Activated CD4-positive, CD25-positive, alpha-beta regulatory T cell treated with anti-CD3 and anti-CD28 coated beads, Interleukin-2, amount 50 U/mL, for 16 hours (primary cell): ENCODE measurements at places on chromosomes 5 and 9.

- DNase-seq = peak; percentile 40
Measured at GRCh38 chr5:177362610-177363507, 5.1 kb downstream of the RGS14 start.

- DNase-seq = no peak
Measured at GRCh38 chr9:109717342-109717741, 62.7 kb upstream of the PALM2AKAP2 start.

DNA sequence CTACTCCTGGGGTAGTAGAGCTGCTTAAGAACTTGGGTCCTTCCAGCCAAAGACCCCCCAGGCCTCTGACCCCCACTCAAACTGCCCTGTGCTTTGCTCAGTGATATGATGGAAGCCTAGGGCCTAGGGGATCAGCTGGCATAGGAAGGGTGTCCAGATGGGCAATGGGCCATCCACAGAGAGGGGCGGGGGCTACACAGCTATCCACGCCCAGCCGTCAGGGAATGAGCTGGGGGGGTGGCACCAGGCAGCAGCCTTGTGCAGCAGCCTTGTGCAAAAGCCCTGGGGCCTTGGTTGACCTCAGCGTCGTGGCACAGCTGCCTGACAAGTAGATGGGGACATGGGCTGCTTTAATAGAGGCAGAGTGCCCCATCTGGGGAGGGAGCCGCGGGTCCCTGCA is 43.2 kb downstream of the DAB2IP start:
- no peak for DNase-seq

GRCh38 chr9:80410106-80410505 is 838.3 kb downstream of the TLE4 start:
- DNase-seq = no peak

DNA sequence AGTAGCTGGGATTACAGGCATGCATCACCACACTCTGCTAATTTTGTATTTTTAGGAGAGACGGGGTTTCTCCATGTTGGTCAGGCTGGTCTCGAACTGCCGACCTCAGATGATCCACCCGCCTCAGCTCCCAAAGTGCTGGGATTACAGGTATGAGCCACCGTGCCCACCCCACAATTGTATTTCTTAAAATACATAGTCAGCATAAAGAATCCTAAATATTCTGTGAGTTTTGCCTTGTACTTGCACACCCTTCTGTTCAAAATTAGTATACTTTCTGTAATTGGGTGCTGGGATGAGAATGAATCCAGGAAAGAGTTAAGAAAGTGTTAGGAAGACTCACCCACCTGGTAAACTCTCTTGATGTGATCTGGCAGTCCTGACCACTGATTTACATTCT is 101.3 kb downstream of the CAAP1 start:
- DNase-seq = no peak

GRCh38 chr5:136133222-136133921 is 727 bp downstream of the SMAD5 start:
- DNase-seq = no peak

DNA sequence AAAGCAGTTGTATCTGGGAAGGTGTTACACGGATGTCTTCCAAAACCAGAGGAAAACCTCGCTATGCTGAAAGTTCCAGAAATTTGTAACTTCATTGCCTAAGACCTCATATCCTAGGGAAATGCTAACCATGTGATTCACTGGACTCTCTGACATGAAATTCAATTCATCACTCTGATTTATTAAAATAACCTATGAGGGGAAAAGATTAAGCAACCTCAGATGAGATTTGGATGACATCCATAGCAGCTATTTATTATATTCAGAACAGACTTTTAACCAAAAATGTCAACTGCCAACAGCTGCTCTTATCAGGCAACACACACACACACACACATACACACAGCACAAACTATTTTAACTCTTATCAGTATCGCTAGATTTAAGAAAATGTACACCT is 1006.4 kb upstream of the CTNND2 start:
- no peak for DNase-seq

- no peak for DNase-seq
Measured at GRCh38 chr5:84647581-84647980, 262.9 kb upstream of the EDIL3 start.

- no peak for DNase-seq
Measured at GRCh38 chr9:95855961-95856360, 19.5 kb upstream of the ERCC6L2 start.

- no peak for DNase-seq
Measured at GRCh38 chr9:111984086-111984802, 87.6 kb downstream of the UGCG start.

GRCh38 chr9:125432715-125433385 is 171.2 kb downstream of the GAPVD1 start:
- no peak for DNase-seq

DNA sequence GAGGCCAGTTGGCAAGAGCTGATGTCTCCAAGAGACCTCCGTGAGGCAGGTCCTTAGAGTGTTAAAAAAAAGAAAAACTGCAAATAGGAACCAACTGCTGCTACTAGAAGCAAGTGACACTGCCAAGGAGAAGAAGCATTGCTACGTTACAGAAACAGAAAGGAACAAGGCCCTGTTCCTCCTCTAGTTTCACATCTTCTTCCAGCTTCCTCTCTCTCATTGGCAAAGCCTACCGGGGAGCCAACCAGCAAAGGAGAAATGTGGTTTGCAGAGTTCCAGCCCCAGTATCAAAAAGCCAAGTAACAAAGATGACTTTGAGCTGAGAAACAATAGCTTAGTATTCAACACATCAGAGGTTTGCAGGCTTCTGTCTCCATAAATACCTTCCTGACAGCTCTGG is 145.9 kb downstream of the PRELID2 start:
- no peak for DNase-seq

GRCh38 chr5:15609076-15609725 is 109.2 kb downstream of the FBXL7 start:
- no peak for DNase-seq

GRCh38 chr5:35803191-35803651 is 53.5 kb upstream of the IL7R start:
- DNase-seq = no peak

GRCh38 chr9:3939820-3940219 is 360.0 kb downstream of the GLIS3 start:
- no peak for DNase-seq

GRCh38 chr5:83513081-83513480 is 41.5 kb downstream of the VCAN start:
- no peak for DNase-seq

- no peak for DNase-seq
Measured at GRCh38 chr5:78602400-78602799, 46.2 kb downstream of the LHFPL2 start.

GRCh38 chr5:62653864-62654575 is 75.4 kb downstream of the LRRC70 start:
- DNase-seq = no peak

DNA sequence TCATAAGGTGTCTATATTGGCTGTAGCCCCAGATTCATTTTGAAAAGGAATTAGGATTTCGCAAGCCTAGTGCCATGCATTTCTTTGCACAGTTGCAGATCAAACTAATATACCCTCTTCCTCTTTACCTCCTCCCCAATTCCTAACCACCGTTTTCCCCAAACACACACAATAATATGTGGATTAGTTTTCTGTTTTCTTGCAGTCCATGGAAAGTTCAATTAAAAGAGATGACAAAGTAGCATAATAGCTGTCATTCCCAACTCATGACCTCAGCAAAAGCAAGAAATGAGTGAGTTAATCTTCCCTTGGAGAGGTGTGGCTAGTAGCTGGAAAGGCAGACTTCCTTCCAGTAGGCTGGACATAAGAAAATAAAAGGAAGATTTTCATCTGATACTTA is 349.1 kb downstream of the TMEM232 start:
- DNase-seq = no peak

DNA sequence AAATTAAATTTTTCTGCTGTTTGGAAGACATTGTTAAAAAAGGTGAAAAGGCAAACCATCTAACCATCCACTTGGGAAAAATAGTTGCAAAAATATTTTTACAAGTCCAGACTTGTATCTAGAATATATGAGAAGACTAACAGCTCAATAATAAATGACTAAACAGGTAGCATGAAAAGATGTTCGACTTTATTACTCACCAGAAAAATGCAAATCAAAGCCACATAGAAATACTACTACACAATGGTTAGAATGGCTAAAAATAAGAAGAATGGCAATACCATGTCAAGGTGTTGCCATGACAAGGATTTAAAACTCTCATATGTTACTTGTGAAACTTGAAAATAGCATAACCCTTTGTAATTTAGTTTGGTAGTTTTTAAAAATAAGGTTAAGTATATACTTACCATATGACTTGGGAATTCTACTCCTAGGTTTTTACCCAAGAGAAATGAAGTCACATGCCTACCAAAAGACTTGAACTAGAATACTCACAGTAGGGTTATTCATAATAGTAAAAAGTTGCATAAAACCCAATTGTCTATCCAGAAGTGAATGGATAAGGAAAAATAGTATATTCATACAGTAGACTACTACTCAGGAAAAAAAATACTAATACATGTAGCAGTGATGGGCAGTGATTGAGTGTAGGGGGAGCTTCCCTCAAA is 93.8 kb downstream of the VPS13A start:
- no peak for DNase-seq

DNA sequence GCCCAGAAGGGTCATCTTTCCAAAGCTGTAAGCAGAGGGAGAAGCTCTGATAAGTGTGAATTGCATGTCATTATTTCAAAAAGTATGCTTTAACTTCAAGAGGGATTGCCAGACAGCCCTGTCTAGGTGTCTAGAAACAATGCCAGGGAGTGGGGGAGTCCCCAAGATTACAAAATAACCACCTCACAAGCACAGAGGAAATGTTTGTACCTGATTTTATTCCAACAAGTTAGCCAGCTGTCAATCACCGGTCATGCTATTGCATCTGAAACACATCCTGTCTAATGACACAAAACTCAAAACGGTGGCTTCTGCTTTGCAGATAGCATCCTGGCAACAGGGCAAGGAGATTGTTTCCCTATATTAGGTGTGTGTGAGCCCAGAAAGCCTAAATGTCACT is 154.2 kb upstream of the WWC1 start:
- DNase-seq = no peak

DNA sequence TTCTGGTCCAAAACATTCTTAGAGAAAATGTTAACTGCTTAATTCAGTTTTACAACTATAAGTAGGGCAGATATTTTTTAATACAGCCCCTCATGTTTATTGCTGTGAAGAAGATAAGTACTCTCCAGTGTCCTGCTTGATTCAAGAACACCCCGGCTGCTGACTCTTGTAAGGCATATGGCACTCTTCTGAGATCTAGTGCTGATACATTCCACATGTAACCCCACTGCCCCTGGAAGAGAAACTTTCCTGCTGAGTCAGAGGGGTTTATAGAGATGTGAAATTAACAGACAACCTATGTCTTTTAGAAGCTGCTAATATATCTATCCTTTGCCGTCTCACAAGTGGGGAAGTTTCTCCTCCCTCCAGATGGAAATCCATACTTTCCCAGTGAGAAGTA is 1.0 kb upstream of the MINAR2 start:
- DNase-seq = no peak

GRCh38 chr5:135671966-135672365 is 93.2 kb upstream of the CXCL14 start:
- DNase-seq = no peak

DNA sequence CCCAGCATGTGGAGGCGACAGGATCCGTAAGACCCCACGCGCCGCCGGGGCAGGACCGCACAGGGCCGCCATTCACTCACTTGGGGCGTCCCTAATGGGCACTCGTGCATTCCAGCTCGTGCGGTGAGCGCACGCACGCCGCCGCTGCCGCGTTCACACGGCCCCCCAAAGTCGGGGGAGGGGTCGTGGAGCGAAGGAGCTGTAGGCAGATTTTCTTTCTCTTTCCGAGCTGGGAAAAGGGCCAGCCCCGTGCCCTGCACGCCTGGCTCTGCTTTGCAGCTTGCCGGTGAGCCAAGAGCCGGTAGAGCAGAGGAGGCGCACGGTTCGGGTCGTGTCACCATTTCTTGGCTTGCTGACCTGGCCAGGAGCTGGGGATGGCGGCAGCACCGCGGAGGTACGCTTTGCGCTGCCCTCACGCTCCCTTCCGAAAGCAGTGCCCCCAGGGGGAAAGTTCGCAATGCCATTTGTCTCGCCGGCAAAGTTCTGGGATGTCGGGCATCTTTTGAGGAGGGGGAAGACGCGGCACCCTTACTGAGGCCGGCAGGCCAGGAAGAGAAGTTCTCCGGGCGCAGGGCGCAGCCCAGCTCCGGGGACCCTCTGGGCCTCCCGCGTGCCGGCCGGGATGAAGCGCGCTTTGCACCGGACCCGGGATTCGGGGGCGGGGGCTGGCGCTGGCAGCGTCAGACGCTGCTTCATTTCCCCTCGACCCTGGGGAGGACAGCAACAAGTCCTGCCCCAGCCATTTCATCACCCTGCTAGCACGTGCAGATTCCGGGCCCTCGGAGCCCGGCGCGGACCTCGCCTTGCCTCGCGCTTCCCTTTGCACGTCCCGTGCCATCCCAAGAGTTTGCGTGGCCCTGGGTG is 898 bp downstream of the STC2 start:
- DNase-seq = no peak

- DNase-seq = no peak
Measured at GRCh38 chr9:20689833-20690232, 5.8 kb downstream of the FOCAD start.

GRCh38 chr5:5416733-5417132 is 5.7 kb upstream of the ICE1 start:
- DNase-seq = no peak

GRCh38 chr9:136697146-136697820 is 10.0 kb upstream of the AGPAT2 start:
- no peak for DNase-seq

GRCh38 chr5:150513375-150514309 is 5.7 kb downstream of the NDST1 start:
- no peak for DNase-seq

GRCh38 chr9:37617832-37618231 is 25.4 kb upstream of the TOMM5 start:
- no peak for DNase-seq

- DNase-seq = no peak
Measured at GRCh38 chr5:173880306-173880985, 7.7 kb upstream of the CPEB4 start.

DNA sequence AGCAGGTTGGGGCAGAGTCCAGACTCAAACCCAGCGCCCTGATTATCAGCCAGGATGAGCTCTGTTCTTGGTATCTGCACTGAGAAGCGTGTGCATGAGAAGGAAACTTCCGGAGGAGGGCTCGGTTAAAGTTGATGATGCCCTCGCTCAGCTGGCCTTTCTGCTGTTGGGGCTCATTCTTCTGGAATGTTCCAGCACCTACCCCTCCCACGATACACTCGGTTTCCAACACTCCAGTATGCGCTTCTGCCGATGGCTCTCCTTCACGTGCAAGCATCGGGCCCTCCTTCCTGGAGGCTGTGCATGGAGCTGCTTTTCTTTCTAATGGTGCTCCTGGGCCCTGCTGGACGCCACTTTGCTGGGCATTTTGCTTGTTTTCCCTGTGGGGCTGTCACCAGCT is 134.0 kb downstream of the RXRA start:
- DNase-seq = no peak
